SIG-M5 (cell line): ENCODE measurements at places on chromosomes 1 and 21.

DNA sequence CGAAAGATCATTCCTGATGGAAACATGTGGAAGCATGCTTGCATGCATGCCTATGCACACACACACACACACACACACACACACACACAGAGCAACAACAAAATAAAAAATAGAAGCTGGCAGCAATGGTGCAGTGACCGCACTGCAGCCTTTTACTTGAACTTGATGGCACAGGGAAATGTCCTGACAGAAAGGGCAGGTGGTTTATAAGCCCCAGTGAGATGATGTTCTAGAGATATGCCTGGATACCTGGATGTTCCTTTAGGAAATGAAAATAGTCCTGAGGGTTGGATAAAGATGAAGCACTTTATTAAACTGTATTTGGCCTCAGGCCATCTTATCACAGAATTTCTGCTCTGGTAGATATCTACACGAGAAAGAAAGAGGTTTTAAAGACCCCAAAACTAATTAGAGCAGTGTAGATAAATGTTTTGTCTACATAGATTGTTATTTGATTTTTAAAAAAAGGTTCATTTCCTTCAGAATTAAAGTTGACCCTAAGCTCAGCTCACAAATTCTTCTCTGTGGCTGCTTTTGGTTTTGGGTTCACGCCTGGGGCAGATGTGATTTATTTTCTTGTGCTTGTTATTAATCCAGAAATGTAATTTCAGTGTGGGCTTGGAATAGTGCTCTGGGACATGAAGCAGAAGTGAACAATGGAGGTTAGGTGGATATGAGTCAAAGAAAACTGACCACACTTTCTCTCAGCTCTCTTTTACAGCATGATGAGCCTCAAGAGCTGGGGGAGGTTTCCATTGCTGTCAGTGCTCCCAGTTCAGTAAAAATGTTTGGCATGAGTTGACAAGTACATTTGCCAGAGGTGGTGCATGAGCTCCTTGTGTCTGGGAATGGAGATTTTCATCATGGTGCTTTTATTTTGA is 22.9 kb downstream of the ADAM30 start:
- DNase-seq = no peak

DNA sequence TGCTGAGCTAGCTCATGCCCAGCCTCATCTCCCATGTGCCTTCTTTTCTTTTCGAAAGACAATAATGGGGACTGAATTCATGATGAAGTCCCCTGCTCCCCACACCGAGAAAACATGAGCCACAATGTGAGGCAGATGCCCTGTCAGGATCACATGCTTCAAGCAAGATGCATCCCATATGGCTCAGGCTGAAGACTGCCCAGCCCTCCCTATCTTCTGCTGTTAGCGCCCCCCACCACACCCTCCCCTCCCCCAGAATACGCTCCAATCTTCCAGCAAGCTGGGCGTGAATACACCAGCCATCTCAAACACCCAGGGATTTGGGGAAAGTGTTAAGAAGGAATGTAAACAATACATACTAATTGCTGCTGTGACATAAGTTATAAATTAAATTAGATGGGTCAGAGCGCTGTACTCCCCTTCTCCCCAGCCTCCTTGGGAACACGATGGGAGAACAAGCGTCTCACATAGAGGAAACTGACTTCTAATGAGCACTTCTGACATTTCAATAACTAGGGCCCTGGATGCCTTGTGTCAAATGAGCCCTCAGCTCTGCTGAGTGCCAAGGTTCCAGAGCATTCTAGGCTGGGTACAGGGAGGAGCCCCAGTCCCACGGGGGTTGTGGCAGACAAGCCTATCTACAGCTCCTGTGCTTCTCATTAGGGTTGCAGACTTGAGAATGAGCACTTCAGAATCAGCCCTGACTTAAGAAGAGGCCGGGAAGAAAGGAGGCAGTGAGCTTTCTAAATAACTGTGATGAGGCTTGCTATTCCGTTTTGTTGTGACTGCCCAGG is 55.6 kb downstream of the TNR start:
- DNase-seq = no peak

DNA sequence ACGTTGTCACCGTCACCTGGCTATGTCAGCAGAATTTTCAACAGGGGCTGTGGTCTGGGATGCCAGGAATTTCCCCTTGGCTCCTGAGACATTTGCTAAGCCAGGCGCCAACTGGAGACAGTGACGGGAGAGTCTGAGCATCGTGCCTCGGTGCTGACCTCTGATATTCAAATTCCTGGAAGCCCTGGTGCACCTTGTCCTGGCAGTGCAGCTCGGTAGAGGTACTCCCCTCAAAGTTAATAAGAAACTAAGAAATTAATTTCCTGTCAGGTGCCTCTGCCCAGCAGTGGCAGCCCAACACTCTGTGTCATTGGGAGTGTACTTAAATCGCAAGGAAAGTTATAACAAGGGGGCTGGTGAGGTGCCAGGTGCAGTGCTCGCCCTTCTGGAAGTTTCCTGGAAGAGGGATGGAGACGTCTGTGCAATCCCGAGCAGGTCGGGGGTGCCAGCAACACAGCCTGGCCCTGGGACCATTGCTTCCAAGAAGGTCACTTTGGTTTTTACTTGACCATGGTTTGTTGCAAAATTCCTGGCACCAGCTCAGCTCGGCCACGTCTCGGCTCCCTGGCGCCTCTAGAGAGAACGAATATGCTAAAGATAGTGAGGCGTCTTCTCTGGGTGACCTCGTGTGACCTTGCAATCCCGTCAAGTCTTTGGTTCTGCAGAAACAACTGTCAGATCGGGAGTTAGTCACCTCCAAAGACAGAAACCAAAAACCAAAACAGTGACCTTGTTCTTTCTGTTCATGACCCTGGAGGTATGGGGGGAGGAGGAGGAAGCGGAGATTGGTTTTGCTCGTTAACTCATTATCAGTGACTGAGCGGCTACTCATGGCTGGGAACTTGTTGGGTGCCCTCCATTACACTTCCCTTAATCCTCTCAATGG is 149.5 kb upstream of the VAMP3 start:
- no peak for DNase-seq

DNA sequence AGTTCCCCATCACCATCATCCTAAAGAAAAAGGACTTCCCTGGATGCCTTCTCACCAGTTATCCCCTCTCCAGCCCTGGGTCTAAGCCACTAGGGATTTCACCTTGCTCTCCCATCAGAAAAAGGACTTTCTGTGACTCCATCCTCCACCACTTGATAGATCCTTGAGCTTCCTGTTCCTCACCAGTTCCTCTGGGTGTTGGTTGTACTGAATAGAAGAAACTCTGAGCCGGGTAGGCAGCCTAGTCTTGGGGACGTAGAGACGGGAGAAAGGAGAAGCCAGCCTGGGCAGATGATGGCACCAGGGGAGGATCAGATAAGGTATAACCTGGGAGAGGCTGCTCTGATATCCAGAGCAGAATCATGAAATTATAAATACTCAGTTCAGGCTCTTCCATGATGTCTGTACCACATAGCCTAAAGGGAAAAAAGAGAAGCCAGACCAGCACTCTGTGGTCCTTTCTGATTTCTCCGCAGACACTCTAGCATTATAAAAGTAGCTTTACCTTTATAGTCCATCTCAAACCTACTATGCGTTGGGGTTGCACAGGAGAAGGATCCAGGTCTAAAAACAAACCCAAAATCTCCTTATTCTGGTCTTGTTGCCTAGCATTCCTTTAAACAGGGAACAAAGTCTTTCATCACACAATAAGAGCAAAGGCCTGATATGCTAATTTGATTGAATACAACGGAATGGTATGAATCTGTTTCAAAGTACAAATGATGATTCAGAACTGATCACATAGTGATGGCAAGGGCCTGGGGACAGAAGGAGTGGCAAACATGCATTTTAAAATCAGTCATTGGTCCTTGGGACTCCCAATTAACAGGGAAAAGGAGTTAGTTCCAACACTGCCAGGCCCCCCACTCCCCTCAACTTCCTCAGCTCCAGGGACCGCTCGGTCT is 1.2 kb upstream of the CD34 start:
- no peak for DNase-seq

DNA sequence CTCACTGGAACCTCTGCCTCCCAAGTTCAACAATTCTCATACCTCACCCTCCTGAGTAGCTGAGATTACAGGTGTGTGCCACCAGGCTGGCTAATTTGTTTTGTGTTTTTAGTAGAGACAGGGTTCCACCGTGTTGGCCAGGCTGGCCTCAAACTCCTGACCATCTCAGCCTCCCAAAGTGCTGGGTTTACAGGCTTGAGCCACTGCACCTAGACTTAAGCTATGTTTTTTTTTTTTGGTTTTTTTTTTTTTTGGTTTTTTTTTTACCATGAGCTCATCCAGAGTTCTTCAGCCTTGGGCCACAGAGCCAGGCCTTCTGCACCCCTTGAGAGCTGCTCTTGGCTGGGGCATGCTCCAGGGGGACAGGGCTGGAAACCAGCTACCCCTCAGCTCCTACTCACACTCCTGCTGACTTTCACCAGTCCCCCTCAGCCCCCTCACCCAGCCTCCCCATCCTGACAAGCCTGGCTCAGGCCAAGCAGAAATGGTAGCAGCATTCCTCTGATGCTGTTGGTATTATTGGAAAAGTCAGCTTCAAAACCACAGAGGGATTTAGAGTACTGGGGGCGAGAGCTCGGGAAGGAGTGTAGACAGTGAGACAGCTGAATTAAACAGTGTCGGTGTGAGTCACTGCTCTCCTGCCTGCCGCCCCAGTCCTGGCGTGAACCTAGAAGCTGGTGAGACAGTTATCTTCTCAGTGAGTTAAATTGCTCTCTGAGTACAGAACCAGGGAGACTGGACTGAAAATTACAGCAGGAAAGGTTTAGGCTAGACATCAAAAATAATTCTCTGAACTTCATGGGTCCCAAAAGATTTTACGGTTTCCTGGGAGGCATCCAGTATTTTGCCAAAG is 63.7 kb downstream of the NAV1 start:
- no peak for DNase-seq

GRCh38 chr1:162412002-162412401 is at the start of gene SH2D1B:
Gene SH2D1B, minus strand, starts transcription at chr1:162412136. Its CDS starts 120 bp downstream, at chr1:162412016.
- no peak for DNase-seq

DNA sequence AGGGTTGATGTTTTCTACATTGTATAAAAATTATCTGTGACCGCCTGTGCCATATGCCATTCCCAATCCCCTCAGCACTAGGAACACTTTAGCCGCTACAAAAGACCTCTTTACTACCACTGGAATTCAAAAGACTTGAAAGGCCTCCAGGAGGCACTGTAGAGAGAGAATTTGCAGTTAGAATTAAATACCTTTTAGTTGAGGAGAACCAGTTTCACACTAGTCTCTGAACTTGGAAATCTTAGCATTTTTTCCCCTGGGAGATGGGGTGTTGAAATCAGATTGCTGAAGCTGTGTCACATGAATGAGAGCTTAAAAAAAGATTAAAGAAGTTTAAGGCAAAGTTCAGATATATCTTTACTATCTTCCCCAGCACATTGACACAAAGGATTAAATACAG is 291.0 kb downstream of the ADGRL2 start:
- DNase-seq = no peak
